ENCODE measurements at places on chromosomes 3 and 15.
A peak's percentile ranks its signal among the peaks of the same experiment; 100 is the strongest.

- no peak for DNase-seq
Measured at GRCh38 chr15:35440265-35440664, 105.7 kb downstream of the DPH6 start.

- DNase-seq = no peak
Measured at GRCh38 chr3:187586226-187586625, 84.0 kb downstream of the SST start.

DNA sequence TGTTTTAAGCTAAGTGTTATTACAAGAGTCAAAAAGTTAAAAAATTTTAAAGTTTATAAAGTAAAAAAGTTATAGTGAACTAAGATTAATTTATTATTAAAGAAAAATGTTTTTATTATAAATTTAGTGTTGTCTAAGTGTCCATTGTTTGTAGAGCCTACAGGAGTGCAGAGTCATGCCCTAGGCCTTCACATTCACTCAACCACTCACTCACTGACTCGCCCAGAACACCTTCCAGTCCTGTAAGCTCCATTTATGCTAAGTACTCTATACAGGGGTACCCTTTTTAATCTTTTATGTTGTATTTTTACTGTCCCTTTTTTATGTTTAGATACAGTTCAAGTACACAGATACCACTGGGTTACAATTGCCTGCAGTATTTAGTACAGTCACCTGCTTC, 37.2 kb downstream of the EEFSEC start:
- no peak for DNase-seq

GRCh38 chr3:52298149-52299098, 10.8 kb downstream of the GLYCTK start:
- no peak for DNase-seq

DNA sequence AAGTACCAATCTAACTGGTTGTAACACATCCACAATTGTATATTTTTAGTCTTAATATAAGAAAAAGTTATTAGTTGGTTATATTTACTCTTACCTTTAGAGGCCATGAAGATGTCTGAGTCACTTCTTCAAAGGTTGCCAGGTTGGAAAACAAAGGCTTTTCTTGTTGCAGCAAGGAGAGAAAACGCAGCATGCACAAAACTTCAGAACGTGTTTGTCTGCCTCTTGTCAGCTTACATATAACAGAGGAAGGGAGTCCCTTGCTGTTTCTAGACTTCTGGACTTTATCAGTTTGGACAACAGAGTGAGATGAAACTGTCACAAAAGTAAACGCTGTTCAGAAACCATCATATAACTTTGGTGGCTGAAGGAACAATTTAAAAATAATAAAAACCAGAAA, at the start of gene PLSCR5:
PLSCR5 (minus strand) TSS at position 241 of the 400 bp plus-strand sequence; CDS start at position 107, 134 bp downstream.
- no peak for DNase-seq

DNA sequence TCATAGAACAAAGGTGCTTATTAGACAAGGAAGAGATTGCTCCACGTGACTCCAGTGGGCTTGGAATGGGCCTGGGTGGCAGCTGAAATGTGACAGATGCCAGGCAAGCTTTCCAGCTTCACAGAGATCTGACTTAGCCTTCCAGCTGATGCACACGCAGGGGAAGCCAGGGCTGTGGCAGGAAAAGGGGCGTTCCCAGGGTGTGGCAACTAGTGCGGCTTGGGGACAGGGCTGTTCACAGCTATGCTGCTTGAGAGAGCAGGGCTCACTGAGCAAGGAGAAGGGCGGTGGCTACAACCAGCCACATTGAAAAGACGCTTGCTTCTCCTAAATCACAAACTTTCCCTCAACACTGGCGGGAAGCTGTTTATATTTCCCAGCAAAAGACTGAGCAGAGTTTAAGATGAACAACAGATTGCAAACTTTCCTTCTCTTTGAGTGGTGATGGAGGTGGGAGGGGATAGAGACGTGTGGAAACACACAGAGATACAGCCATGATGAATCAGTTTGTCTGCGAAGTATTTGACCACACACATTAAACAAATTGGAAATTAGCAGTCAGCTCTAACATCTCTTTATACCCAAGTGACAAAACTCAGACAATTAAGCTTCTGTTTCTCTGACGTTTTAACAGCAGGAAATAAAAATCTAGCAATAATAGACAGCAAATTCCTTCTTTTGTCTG, 127.5 kb downstream of the BDH1 start:
- DNase-seq = peak; percentile 91

- no peak for DNase-seq
Measured at GRCh38 chr15:75530169-75530568, 48.9 kb downstream of the PTPN9 start.

DNA sequence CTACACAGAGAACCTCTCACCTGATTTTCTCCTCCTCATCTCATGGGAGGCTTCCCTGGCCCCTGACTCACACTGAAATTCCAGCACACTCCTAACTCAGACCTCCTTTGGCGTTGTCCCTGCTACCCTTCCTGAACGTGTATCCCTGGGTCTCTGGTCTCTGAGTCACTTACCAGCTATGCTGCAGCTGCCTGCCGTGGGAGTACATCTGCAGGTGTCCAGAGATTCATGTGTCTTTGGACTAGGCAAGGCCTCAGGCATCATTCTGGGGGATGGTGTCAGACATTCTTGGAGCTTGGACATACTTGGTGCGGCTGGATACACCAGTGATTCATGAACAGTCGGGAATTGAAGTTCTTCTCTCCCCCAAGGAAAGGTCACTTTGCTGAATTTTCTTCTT, 148.8 kb upstream of the TRIM42 start:
- no peak for DNase-seq

DNA sequence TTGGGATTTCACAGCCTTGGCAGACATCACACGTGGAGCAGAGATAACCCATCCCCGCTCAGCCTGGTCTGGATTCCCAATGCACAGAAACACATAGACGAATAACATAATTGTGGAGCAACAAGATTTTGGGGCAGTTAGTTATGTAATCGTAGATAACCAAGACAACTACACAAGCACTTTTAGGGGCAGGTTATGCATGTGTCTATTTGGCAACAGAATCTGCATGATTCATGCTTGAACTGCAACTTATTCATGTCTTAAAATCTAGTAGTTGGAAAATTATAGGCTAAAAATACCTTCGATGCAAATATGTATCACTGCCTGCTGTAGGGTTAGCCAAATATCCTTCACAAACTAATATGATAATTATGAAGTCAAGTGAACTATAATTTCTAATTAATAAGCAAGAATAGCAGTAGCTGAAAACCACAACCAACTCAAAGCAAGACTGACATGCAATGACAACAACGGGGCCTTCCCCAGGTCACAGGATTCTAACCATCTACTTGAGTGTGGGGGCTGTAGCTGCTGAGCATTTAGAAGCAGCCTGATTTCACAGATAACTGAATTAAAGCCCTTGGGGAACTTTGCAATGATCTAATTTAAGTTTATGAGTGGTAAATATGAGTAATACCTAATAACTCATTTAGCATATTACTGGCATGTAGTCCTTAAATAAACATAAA, 31.1 kb downstream of the DGKG start:
- DNase-seq = no peak

GRCh38 chr3:14660942-14661341, 9.4 kb downstream of the CCDC174 start:
- no peak for DNase-seq

- no peak for DNase-seq
Measured at GRCh38 chr3:52243791-52244628, 1.5 kb upstream of the PPM1M start.

GRCh38 chr15:69854001-69854400, 243.7 kb downstream of the TLE3 start:
- no peak for DNase-seq

DNA sequence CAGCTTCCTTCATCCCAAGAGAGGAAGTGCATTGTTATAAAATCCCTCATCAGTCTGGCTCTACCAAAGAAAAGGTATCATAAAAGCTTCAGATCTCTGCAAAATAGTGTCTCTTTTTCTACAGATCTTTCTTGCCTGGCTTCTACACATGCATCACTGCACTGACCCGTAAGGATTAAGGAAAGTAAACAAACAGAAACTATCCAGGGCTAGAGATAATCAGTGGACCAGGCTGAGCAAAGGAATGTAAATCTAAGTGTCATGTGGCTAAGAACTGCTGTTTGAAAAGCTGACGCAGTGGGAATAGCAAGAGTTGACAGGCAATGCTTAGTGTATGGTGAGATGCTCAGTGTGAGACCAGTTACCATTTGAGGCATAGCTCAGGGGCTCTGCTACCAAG, 339.7 kb downstream of the IL5RA start:
- DNase-seq = no peak

DNA sequence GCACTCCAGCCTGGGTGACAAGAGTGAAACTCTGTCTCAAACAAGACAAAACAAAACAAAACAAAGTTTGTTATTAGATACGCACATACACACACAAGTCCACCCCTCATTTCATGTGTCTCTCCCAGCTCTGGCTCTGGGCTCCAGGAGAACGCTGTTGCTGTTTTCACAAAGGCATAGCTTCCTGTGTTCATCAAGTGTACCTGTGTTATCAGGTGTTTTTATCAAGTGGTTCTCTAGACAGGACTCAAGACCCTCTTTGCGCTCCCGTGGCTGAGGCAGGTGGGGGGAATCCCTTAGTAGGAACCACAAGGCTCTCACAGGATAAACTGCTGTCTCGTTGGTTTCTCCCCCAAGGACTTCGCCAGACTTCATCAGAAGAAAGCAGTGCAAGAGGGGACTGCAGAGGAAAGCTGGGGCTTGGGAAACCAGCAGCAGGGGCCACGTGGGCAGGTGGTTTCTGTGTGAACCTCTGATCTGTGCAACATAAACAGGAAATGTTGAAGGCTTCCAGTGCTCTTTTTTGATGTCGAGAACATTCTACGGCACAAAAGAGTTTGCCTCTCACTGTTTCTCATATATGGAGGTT, 6.9 kb upstream of the PPP1R2 start:
- no peak for DNase-seq

DNA sequence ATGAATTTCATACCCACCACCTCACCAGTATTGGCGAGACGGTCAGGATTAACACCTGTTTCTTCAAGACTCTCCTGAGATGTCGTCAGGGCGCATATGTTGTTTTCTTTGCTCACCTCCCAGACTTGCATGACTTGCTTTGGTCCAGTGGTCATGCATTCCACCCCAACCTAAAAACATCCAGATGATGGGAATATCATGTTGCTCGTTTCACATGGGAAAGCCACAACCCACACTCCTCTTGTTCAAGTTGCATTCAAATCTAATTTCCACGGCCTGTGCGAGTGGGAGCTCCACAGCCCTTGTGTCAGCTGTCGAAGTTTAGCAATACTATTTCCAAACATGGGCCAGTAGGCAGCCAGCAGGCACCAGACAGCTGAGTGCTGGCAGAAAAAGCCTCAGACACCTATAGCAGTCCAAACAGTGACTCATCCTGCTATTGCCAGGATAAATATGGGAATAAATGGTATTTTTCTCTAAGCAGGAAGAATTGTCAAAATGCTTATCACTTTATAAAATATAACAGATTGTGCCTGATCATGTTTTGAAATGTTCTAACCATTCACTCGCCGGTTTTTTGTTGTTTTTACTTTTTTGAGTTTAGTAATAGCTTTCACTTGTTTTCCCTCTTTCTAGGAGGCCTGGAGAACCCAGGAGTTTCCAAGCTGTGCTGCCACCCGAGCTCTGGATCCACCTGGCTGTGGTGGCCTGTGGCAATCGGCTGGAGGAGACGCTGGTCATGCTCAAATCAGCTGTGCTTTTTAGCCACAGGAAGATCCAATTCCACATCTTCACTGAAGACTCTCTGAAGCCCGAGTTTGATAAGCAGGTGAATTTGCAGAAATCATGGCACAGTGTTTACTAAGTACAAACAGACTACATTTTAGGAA, 20.1 kb downstream of the GXYLT2 start:
- peak; percentile 83 for DNase-seq

- DNase-seq = peak; percentile 38
Measured at GRCh38 chr3:187261541-187261969, 30.0 kb downstream of the MASP1 start.

DNA sequence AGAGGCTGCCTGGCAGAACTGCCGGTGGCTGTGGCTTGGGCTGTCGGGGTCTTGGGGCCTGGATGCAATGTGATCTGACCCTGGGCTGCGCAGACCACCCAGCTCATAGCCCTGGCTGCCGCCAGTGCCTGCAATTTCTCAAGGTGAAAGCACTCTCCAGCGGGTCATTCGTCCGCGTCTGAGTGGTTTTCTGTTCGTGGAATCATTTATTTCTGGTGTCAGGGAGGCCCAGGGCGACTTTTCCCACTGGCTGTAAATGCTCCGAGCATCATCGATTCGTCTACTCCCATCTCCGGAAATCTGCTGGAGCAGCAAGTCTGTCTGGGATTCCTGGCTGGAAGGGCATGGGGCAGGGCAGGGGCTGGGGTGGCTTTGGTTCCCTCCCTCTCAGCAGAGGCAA, 40.6 kb upstream of the ADPGK start:
- no peak for DNase-seq

GRCh38 chr3:171329746-171330145, 130.5 kb downstream of the TNIK start:
- no peak for DNase-seq

DNA sequence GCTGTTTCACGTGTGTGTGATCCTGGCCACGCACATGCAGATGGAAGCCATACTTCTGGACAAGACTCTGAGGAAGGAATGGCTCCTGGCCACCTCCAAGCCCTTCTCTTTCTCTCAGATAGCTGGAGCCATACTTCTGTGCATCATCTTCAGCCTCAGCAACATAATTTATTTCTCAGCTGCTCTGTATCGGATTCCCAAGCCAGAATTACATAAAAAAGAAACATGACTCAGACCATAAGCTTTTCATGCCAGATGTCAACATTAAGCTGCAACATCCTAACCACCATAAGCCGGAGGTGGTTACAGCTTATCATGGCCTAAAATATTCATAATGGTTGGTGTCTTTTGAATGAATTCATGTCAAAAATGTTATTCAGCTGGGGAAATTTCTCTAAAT, 10.6 kb upstream of the KIF23 start:
- peak; percentile 72 for DNase-seq

- no peak for DNase-seq
Measured at GRCh38 chr3:66609660-66610561, 109.1 kb upstream of the LRIG1 start.

- DNase-seq = no peak
Measured at GRCh38 chr15:81336568-81336967, 12.6 kb upstream of the STARD5 start.

- no peak for DNase-seq
Measured at GRCh38 chr3:47299381-47300318, 16.9 kb downstream of the KLHL18 start.

- no peak for DNase-seq
Measured at GRCh38 chr3:49831341-49831740, 17.6 kb upstream of the UBA7 start.

DNA sequence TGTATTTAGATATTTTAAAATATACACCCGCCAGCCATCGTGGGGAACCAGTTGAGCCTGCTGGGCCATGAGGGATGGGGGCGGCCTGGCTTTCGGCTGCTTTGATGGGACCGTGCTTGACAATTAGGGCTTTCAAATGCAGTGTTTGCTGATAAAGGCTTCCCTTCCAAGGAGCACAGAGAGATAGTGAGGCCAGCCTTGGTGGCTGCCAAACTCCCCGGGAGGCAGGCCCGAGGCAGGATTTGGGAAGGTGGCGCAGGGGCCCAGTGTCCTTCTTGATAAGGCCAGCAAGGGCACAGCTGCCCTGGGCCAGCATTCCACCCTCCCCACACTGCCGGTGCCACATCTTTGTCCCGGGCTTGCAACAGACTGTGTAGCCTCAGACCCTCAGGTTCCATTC, 75.6 kb downstream of the LINGO1 start:
- DNase-seq = no peak

Measured in AG20443 (cell line).